ENCODE measurements at places on chromosomes 3 and 15. TPM values are rescaled to one million over a fixed set of nuclear protein-coding genes. Genes with fewer than 3 reads are reported as not detected.

DNA sequence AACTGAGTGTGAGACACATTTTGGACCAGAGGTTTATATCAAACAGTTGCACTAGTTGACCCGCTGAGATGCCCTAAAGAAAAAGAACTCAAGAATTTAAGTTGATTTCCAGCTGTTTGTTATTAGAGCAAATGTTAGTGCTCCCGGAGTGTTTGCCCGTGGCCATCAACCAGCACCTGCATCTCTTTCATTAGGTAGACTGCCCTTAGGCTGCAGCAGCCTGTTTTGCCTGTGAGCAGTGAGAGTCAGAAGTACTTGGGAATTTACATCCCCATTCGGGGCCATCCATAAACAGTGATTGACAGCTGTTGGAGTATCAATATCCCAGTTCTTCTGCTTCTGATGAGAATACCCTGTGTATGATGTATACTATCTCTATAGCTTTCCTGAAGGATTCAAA, 492.6 kb downstream of the RBMS3 start:
- no peak for DNase-seq
- H3K36me3 ChIP-seq, result no peaks in the 10 kb centered on the region
- H3K27ac ChIP-seq, result no peak overlapping the region
- H3K4me1 ChIP-seq, result no peaks in the 10 kb centered on the region
- H3K27me3 ChIP-seq, result no peaks in the 10 kb centered on the region

- no peak for DNase-seq
- no peaks in the 10 kb centered on the region for H3K27me3 ChIP-seq
- H3K36me3 ChIP-seq, result peaks cover 2% of the 10 kb centered on the region
- no peak overlapping the region for H3K27ac ChIP-seq
- H3K4me3 ChIP-seq, result no peak overlapping the region
Measured at GRCh38 chr3:170228093-170228766, 6.0 kb downstream of the PRKCI start.

DNA sequence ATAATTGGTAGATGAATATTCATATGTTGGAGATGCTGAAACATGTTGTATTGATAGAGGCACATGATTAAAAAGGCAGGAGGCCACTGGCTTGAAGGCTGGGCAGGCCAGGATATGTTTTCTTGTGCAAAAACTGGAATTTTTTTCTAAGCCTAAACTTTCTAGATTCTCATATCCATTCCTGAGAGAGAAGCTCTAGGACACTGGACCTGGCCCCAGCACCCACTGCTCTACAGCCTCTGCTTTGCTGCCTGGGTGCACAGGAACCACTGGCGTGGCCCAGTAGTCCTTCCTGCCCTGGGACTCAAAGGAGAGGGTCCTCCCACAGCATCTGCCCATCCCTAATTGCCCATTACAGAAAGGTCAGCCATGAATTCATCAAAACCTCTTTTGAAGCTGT, 58.1 kb upstream of the APEH start:
- no peak overlapping the region for H3K4me3 ChIP-seq
- H3K4me1 ChIP-seq, result peaks cover 3% of the 10 kb centered on the region
- no peaks in the 10 kb centered on the region for H3K36me3 ChIP-seq
- no peak for DNase-seq
- peaks cover 9% of the 10 kb centered on the region for H3K27me3 ChIP-seq

- no peak overlapping the region for H3K27ac ChIP-seq
- DNase-seq, result no peak
- no peaks in the 10 kb centered on the region for H3K27me3 ChIP-seq
- H3K4me1 ChIP-seq, result peaks cover 5% of the 10 kb centered on the region
Measured at GRCh38 chr3:108677811-108678210, 79.4 kb downstream of the RETNLB start.

- H3K27ac ChIP-seq, result no peak overlapping the region
- no peaks in the 10 kb centered on the region for H3K27me3 ChIP-seq
- no peak for DNase-seq
- H3K4me3 ChIP-seq, result no peak overlapping the region
- peaks cover 13% of the 10 kb centered on the region for H3K36me3 ChIP-seq
Measured at GRCh38 chr3:72818092-72818773, 30.0 kb downstream of the SHQ1 start.

DNA sequence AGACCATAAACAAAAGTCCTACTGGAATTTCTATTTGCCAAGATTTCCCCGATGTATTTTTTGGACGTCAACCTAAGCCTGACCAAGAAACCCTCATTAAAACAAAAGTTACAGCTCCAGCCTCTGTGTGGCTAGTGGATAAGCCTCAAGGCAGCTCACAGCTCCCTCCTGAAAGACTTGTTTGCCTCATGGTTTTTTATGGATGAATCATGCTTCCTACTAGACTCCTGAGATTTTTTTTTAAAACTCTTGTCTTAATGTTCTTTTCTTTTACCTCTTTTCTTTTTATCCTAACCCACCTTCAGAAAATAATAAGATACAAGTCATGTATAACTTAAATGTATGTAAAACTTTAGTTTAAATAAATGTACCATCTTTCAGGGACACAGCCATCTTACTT, 52.4 kb downstream of the SUCNR1 start:
- peaks cover 9% of the 10 kb centered on the region for H3K27me3 ChIP-seq
- H3K36me3 ChIP-seq, result no peaks in the 10 kb centered on the region

GRCh38 chr15:45795440-45796069, 160.7 kb downstream of the SQOR start:
- H3K36me3 ChIP-seq, result no peaks in the 10 kb centered on the region
- H3K4me3 ChIP-seq, result no peak overlapping the region
- peak; percentile 41 for DNase-seq
- no peak overlapping the region for H3K27ac ChIP-seq
- H3K4me1 ChIP-seq, result no peaks in the 10 kb centered on the region

GRCh38 chr15:56989411-56989924, 71.0 kb downstream of the TCF12 start:
- H3K4me1 ChIP-seq, result peaks cover 28% of the 10 kb centered on the region
- H3K4me3 ChIP-seq, result no peak overlapping the region
- H3K36me3 ChIP-seq, result peaks cover 22% of the 10 kb centered on the region
- H3K27me3 ChIP-seq, result no peaks in the 10 kb centered on the region
- no peak for DNase-seq
- H3K27ac ChIP-seq, result no peak overlapping the region

GRCh38 chr3:188207941-188208515, 54.1 kb downstream of the LPP start:
- no peak overlapping the region for H3K27ac ChIP-seq
- H3K36me3 ChIP-seq, result peaks cover 14% of the 10 kb centered on the region
- H3K27me3 ChIP-seq, result no peaks in the 10 kb centered on the region
- H3K4me1 ChIP-seq, result no peaks in the 10 kb centered on the region
- DNase-seq, result no peak

DNA sequence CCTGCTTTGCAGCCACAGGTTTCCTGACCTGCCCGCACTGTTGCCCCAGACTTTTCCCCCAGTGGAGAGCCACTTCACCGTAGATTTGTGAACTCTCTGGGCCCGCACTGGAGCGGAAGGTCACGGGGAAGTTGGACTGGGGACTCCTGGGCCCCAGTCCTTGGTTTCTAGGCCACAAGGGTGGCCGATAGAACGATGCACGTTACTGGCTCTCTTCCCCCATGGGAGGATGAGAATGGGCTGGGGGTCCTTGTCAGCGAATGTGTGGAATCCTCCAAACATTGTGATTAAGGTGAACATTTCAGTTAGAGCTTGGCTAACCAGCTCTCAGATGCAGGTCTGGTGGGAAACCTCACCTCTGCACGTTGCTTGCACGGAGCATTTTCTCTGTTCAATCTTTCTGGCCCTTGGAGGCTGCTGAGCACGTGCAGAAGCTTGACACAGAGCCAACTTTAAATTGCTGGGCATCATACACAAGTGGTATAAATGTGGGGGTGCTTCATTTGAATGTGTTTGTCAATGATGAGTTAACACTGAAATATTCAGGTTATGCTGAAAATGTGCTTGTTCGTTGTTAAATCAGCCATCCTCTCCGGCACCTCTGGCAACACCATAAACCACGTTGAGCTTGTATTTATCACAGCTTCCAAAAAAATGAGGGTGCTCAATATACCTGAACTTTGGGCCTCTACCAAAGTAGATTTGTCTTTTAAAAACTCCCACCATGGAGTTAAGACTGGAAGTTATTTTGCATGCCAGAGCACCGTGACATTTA, 976 bp downstream of the DIS3L start:
- peaks cover 39% of the 10 kb centered on the region for H3K4me1 ChIP-seq
- H3K4me3 ChIP-seq, result peak overlapping the region; percentile 78
- H3K36me3 ChIP-seq, result peaks cover 13% of the 10 kb centered on the region
- H3K27me3 ChIP-seq, result no peaks in the 10 kb centered on the region
- peak; percentile 55 for DNase-seq

DNA sequence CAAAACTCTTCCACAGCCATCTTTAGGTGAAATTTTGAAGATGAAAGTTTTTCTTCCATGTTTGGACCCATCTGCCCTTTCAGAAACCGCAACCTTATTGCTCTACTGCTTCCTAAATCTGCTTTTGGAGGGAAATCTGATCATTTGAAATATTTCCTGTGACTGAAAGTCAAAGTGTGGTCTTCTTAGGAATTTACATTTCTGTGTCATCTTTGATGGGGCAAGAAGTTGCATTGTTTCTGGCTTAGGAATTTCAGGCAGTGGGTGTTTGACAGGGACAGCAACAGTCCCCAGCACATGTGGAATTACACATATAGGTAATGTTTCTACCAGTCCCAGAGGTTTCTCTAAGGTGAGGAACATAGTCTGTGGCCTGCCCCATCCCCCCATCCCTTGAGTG, 5.3 kb upstream of the TYRO3 start:
- peaks cover 10% of the 10 kb centered on the region for H3K4me1 ChIP-seq
- peaks cover 19% of the 10 kb centered on the region for H3K27me3 ChIP-seq
- no peak overlapping the region for H3K27ac ChIP-seq
- DNase-seq, result no peak
- no peaks in the 10 kb centered on the region for H3K36me3 ChIP-seq

- H3K4me3 ChIP-seq, result peak overlapping the region; percentile 90
- no peaks in the 10 kb centered on the region for H3K27me3 ChIP-seq
- H3K4me1 ChIP-seq, result peaks cover 28% of the 10 kb centered on the region
- peaks cover 13% of the 10 kb centered on the region for H3K36me3 ChIP-seq
- H3K27ac ChIP-seq, result peak overlapping the region; percentile 96
Measured at GRCh38 chr3:107524326-107524840, 1.6 kb downstream of the BBX start.

GRCh38 chr3:5822843-5823242, 635.3 kb downstream of the EDEM1 start:
- no peaks in the 10 kb centered on the region for H3K4me1 ChIP-seq
- H3K27ac ChIP-seq, result no peak overlapping the region
- H3K27me3 ChIP-seq, result no peaks in the 10 kb centered on the region

DNA sequence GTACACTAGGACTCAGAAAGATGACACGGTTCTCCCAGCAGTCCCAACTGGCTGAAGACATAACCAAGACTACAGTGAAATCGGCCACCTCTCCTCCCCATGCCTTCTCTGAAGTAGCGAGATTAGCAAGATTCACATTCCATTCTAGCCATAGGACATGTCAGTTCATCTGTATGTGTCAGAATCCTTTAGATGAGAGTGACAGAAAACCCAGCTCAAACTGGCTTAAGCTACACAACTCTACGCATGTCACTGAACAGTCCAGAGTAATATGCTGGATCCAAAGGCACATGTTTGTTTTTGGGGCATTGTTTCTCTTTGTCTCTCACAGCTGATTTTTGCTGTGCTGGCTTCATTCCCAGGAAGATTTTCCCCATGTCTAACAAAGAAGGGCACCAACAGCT, 75.8 kb downstream of the RARB start:
- no peak overlapping the region for H3K27ac ChIP-seq
- H3K4me3 ChIP-seq, result no peak overlapping the region
- H3K27me3 ChIP-seq, result no peaks in the 10 kb centered on the region

- H3K36me3 ChIP-seq, result no peaks in the 10 kb centered on the region
- no peak overlapping the region for H3K27ac ChIP-seq
- DNase-seq, result no peak
- peaks cover 33% of the 10 kb centered on the region for H3K27me3 ChIP-seq
- H3K4me1 ChIP-seq, result peaks cover 4% of the 10 kb centered on the region
Measured at GRCh38 chr15:65344214-65344913, 33.4 kb downstream of the IGDCC3 start.

DNA sequence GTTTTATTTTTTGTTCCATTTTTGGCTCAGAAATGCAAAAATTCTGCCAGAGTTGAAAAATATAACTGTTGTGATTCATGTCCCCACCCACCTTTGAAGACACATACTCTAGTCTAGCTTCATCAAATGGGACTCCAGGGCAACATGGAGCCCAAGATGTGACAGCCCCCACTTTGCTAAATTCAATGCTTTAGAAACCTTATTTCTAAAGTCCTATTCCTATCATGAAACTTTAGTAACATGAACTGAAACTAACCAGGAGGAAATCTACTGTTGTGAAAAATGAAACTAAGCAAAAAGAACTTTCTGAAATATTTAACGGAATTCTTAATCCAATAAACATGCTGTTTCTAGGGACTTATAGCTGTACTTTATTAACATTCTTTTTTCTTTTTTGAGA, 20.3 kb downstream of the UBP1 start:
- H3K36me3 ChIP-seq, result peaks cover 56% of the 10 kb centered on the region
- H3K4me3 ChIP-seq, result no peak overlapping the region
- H3K27ac ChIP-seq, result peak overlapping the region; percentile 79
- no peaks in the 10 kb centered on the region for H3K27me3 ChIP-seq
- peaks cover 18% of the 10 kb centered on the region for H3K4me1 ChIP-seq
- no peak for DNase-seq

- H3K4me1 ChIP-seq, result no peaks in the 10 kb centered on the region
- peaks cover 48% of the 10 kb centered on the region for H3K27me3 ChIP-seq
- H3K27ac ChIP-seq, result no peak overlapping the region
- no peaks in the 10 kb centered on the region for H3K36me3 ChIP-seq
- H3K4me3 ChIP-seq, result no peak overlapping the region
Measured at GRCh38 chr3:10568549-10568948, 63.2 kb upstream of the ATP2B2 start.

- H3K36me3 ChIP-seq, result no peaks in the 10 kb centered on the region
- H3K27ac ChIP-seq, result no peak overlapping the region
- no peaks in the 10 kb centered on the region for H3K4me1 ChIP-seq
- H3K4me3 ChIP-seq, result no peak overlapping the region
Measured at GRCh38 chr3:66014056-66014455, 24.7 kb downstream of the MAGI1 start.

GRCh38 chr3:110293660-110294059, 778.0 kb upstream of the NECTIN3 start:
- H3K27ac ChIP-seq, result no peak overlapping the region
- no peak overlapping the region for H3K4me3 ChIP-seq
- DNase-seq, result no peak
- peaks cover 3% of the 10 kb centered on the region for H3K27me3 ChIP-seq

DNA sequence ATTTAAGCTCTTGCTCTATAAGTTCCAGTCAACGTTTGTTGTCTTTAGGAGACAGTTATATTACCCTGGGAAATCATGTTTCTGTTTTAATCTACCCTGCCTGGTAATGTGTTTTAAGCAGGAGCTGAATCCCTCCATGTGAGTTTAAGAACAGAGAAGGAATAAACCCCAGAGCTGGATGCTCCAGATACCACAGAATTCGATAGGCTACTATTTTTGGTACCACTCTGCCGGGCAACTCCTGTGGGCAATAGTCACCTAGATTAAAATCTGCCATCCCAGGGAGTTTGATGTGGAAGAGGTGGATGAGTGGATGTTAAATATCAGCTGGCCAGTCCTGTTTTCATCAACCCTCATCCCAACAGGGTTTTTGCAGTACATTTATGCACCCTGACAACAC, 20.4 kb downstream of the NUDT16 start:
- no peak overlapping the region for H3K27ac ChIP-seq
- no peaks in the 10 kb centered on the region for H3K4me1 ChIP-seq
- H3K27me3 ChIP-seq, result no peaks in the 10 kb centered on the region
- no peak overlapping the region for H3K4me3 ChIP-seq
- DNase-seq, result no peak

GRCh38 chr3:48655606-48656005, 7.1 kb downstream of the CELSR3 start:
- no peaks in the 10 kb centered on the region for H3K27me3 ChIP-seq
- H3K36me3 ChIP-seq, result peaks cover 7% of the 10 kb centered on the region
- peak overlapping the region; percentile 87 for H3K27ac ChIP-seq
- peak; percentile 86 for DNase-seq

Gene GRIP2
- not detected for total RNA-seq

Gene NMD3
- total RNA-seq, result 38.0 TPM

Gene WDR93
- total RNA-seq, result not detected

Gene MEX3B
- total RNA-seq, result 0.73 TPM

Gene ARPIN
- total RNA-seq, result not detected

Measured in activated CD8-positive, alpha-beta memory T cell treated with anti-CD3 and anti-CD28 coated beads, Interleukin-2, amount 10 ng/mL, durations not matched to agents 7 days and 5 days (primary cell).